ENCODE measurements at places on chromosomes 11 and 22.

DNA sequence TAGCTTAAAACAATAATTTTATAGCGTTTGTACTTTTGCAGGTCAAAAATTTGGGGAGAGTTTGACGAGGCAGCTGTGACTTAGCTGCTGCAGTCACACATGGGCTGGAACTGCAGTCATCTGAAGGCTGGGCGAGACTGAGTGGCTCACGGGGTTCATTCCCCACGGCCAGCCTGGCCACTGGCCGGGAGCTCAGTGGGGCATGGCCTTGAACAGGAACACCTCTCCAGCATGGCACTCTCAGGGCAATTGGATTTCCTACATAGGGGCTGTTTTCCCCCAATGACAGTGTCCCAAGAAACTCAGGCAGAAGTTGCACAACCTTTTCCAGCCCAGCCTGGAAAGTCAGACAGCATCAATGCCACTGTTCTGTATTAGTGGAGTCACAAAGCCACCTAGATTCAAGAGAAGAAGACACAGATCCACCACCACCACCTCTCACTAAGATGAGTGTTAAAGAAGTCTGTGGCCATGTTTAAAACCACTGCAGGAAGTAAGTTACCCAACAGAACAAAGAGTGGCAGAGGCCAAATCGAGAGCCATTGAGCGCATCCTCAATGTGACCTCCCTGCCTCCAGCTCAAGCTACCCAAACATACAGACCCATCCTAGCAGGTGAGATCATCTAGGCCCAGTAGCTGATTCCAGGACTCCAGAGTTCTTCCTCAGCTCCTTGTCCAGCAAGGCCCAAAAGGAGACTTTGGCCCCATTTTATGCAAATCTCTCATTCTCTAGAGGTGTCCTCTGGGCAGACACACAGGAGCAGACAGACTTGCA is 618.7 kb upstream of the CADM1 start:
- no peak for DNase-seq

DNA sequence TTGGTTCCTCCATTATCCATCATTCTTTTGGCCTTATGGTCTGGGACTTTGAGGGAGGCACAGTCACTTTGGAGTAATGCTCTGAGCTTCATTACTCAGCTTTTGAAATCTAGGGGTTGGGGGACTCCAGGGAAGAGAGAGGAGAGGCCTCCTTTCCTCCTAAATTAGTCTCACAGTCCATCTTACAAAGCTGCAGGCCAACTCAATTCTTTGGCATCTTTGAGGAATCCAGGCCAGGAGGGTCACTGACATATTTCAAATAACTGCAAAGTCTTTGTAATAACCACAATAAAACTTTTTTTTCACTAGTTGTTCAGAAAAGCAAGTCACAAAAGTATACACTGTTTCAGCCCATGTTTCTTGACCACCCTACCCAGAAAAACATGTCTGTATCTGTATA is 73.3 kb upstream of the FAR1 start:
- no peak for DNase-seq

- no peak for DNase-seq
Measured at GRCh38 chr11:102194257-102194656, 84.0 kb downstream of the YAP1 start.

DNA sequence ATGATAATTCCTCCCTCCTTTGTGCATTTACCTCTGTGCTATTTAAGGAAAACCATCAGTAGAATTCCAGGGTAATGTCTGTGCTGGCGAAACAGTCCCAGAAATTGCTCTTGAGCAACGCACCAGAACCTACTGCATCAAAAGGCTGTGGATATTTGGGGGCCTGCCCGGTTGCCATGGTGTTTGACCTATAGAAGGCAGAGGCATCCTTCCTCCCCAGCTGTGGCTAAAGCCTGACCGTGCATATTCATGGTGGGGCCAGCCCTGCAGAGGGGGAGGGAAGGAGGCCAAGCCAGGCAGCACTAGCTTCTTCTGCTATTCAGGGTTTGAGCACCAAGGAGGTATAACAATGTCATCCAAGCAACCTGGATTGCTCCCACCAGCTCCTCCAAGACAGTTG is 215.0 kb upstream of the E2F8 start:
- no peak for DNase-seq

- DNase-seq, result no peak
Measured at GRCh38 chr11:34298871-34299270, 58.9 kb downstream of the ABTB2 start.

- no peak for DNase-seq
Measured at GRCh38 chr11:20861322-20861721, 191.9 kb downstream of the NELL1 start.

GRCh38 chr11:33016654-33017053 is 976 bp downstream of the DEPDC7 start:
- DNase-seq, result no peak

DNA sequence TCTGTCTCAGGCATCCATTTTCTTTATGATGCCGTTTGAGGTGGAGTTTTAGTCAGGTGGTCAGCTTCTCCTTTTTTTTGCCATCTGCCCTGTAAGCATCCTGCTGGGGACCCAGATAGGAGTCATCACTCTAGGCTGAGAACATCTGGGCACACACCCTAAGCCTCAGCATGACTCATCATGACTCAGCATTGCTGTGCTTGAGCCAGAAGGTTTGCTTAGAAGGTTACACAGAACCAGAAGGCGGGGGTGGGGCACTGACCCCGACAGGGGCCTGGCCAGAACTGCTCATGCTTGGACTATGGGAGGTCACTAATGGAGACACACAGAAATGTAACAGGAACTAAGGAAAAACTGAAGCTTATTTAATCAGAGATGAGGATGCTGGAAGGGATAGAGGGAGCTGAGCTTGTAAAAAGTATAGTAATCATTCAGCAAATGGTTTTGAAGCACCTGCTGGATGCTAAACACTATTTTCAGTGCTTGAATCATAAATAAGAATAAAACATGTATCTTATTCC is 10.9 kb upstream of the HBE1 start:
- DNase-seq, result no peak

DNA sequence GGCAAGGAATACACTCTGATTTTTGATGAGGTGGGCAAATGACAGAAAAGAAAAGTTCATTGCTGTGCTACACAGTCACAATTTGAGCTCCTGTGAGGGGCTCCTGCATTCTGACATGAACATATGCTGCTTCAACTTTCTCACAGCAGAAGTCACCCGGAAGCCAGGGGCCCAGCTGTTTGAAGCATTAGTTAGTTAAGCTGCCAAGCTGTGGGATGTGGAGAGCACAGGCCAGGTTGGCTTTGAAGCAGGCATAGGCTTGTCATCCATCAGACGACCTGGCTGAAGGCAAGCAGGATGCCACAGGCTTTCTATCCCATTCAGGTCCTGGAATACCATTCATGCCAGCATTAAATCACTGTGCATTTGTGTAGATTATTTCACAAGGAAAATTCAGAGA is 63.1 kb downstream of the MTNR1B start:
- no peak for DNase-seq

GRCh38 chr22:40728731-40729189 is 49.5 kb downstream of the MCHR1 start:
- DNase-seq, result no peak

DNA sequence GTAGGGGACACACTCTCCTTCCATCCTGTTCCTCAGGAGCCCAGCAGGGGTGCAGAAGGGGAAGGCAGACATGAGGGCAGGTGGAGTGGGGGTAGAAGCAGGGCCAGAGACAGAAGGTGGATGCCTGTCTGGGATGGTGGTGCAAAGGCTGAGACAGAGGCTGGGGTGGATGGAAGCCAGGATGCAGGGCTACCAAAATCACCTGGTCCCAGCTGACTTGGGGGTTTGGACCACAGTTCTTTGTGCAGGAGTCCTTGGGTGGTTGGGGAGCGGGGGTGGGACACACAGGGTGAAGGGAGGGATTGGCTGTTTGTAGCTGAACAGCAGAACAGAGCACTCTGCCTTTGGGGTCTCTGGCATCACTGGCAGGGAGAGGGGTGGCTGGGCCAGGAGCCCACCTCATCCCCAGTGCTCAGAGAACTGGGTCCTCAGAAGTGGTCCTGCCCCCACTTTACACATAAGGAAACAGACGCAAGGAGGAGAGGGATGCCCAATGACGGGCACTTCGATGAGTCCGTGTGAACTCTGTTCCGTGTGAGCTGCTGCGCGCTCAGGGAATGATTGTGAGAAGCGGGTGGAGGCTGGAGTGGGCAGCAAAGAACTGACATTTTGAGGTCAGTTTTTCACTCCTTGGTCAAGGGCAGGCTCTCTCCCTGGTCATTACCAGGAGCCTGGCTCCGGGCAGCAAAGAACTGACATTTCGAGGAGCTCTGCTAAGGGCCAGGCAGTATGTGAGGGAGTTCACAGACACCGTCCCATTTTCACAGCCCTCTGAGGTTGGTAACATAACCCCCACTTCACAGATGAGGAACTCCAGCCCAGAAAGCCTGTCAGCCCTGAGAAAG is 1.9 kb downstream of the TAGLN start:
- DNase-seq, result no peak

DNA sequence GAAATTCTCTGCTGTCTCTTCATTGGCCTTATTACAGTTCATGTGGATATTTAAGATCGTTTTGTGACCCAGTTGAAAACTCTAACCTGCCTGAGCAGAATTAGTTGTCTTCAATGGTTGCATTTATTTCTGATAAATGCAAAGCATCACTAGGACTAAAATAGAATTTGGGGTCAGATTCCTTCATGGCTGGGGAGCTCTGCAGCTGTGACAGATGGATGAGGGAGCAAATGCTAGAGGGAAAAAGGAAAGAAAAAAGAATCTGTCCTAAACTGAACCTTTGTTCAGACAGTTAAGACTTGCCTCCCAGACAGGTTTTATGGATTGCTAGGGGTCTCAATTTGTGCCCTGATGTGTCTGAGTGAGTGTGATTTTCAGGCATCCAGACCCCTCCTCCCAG is 113.0 kb downstream of the SYT9 start:
- no peak for DNase-seq

- no peak for DNase-seq
Measured at GRCh38 chr11:57413681-57414080, 13.2 kb downstream of the SLC43A3 start.

- DNase-seq, result no peak
Measured at GRCh38 chr11:57349491-57350274, 11.5 kb downstream of the P2RX3 start.

- no peak for DNase-seq
Measured at GRCh38 chr22:37804881-37805809, 2.6 kb upstream of the GCAT start.

DNA sequence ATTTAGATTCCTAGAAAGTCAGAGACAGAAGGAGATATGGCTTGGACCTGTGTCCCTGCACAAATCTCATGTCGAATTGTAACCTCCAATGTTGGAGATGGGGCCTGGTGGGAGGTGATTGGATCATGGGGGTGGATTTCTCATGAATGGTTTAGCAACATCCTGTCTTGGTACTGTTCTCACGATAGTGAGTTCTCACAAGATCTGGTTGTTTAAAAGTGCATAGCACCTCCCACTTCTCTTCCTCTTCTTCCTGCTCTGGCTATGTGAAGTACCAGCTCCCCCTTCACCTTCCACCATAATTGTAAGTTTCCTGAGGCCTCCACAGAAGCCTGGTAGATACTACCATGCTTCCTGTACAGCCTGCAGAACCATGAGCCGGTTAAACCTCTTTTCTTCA is 27.6 kb upstream of the PAMR1 start:
- no peak for DNase-seq

DNA sequence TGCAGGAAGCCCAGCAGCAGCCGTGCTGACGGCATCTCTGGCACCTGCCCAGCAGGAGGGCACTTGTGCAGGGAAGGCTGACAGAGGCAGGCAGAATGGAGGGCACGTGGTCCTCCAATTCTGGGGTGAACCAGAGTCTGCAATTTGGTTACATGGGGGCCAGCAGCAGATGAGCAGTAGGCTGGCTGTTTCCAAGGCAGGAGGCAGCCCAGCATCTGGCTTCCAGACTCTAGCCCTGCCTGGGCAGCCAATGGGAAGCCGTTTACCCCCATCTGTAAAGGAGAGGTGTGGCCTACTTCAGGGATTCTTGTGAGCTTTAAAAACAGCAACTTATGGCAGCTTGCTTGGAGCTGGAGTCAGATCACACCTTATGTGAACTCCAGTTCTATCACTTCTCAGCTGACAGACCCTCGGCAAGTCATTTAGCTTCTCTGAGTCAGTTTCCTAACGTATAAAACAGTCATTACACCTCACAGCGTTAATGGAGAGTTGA is 27.9 kb upstream of the RASL10A start:
- no peak for DNase-seq

DNA sequence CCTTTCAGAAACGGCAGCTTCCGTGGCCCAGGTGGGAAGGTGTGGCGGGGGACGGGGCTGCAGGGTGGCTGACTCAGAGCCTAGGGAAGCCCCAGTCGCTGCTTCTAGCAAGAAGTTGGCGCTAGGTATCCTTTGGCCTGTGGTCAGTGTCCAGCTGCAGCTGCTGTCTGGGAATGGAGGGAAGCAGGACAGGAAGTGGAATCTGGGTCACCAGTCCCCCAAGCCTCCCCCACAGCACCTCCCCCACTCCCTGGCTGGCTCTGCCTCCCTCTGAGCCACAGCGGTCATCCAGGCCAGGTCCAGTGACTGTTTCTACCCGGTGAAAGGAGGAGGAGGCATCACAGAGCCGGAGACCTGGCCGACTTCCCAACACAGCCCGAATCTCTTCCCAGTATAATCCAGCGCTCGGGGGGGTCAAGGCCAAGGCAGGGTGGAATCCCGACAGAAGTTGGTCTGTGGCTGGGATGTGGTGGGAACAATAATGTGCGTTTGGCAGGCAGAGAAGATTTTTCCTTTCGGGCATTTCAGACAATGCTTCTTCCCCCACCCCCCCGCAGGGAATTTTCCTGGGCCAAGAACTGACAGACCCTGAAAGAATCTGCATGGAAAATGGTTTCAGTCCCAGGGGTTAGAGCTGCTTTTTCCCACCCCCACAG is 45.1 kb downstream of the C11orf96 start:
- DNase-seq, result no peak

GRCh38 chr22:46066691-46067090 is 83.6 kb upstream of the PPARA start:
- no peak for DNase-seq

- no peak for DNase-seq
Measured at GRCh38 chr22:18088825-18089568, 11.2 kb downstream of the PEX26 start.

DNA sequence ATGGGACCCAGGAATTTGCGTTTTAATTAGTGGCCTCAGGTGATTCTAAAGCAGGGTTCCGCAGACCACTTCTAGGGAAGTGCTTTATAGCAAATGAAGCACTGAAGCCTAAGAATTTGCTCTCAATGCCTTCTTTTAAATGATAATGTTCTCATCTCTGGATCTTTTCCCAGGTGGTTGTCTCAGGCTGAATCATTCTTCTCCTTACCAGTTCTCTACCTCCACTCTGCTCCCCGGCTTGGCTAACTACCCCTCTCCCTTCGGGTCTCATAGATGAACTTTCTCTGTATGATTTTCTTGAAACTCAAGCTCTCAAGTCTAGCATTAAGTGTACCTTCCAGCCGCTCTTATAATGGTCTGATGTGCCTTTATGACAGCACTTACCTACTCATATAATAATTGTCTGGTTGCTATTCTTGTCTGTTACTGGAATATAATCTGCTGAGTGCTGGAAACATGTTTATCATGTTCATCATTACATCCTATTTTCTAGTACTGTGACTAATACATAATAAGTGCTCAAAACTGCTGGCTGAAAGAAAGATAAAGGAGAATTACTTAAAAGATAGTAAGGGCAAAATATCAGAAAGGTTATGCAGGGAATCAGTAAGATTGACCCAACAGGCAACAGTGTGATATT is 195.9 kb upstream of the SESN3 start:
- no peak for DNase-seq

All from NCI-H1417 treated with DMSO at 0.1 percent for 48 hours (cell line).